Stimulated activated CD4-positive, alpha-beta T cell treated with anti-CD3 and anti-CD28 coated beads, Interleukin-1b, Interleukin-23, amount 100 ng/mL, for 1 hour (primary cell): ENCODE measurements at places on chromosomes 5 and 9.

DNA sequence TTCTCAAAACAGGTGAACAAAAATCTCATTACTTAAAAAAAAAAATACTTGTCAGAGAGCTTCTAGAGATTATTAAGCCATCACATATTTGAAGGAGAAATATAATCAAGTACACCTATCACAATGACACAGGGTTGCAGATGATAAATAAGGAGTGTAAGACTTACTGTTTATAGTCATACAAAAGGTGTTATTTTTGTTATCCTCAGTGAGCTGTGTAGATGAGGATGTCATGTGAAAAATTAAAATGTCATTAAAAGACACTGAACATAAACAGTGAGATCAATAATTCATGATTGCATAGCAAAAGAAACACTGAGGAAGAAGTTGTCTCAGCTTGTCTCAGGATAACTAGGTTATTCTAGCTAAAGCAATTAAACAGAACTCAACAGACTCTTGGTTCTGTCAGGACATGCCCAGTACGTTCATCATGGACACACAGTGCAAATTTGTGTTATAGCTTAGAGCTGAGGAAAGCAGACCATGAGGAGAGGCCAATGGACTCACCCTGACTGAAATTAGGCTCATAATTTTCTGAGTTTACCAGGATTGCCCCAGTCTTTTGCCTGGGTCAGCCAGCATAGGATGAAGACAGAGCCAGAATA is 1162.6 kb upstream of the C9orf72 start:
- DNase-seq = no peak

GRCh38 chr5:125115195-125115525 is 368.7 kb upstream of the ZNF608 start:
- no peak for DNase-seq

DNA sequence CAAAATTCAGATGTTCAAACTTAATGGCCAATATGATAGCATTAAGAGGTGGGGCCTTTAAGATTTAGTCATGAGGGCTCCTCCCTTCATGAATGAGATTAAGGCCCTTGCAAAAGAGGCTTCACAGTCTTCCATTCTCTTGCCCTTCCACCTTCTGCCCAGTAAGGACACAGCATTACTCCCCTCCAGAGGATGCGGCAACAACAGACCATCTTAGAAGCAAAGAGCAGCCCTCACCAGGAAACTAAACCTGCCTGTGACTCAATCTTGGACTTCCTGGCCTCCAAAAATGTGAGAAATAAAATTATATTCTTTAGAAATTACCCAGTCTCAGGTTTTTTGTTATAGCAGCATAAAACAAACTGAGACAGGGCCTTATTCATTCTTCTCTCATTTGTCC is 8.2 kb downstream of the AP3B1 start:
- no peak for DNase-seq

DNA sequence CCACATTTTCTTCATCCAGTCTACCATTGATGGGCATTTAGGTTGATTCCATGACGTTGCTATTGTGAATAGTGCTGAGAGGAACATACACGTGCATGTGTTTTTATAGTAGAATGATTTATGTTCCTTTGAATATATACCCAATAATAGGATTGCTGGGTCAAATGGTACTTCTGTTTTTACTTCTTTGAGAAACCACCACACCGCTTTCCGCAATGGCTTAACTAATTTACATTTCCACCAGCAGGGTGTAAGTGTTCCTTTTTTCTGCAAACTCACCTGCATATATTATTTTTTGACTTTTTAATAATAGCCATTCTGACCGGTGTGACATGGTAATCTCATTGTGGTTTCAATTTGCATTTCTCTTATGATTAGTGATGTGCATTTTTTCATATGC is 82.2 kb upstream of the RFX3 start:
- no peak for DNase-seq

GRCh38 chr9:79609468-79610018 is 37.8 kb downstream of the TLE4 start:
- DNase-seq = no peak
